CD4-positive, alpha-beta T cell treated with Interleukin-2 at 100 ng/mL for 4 hours (primary cell): ENCODE measurements at places on chromosomes 1 and 21.
A peak's percentile ranks its signal among the peaks of the same experiment; 100 is the strongest.

GRCh38 chr1:54716299-54717047 lies 812 bp downstream of the TTC4 start:
- DNase-seq, result no peak

GRCh38 chr1:218537122-218537913 lies 192.2 kb downstream of the TGFB2 start:
- no peak for DNase-seq

DNA sequence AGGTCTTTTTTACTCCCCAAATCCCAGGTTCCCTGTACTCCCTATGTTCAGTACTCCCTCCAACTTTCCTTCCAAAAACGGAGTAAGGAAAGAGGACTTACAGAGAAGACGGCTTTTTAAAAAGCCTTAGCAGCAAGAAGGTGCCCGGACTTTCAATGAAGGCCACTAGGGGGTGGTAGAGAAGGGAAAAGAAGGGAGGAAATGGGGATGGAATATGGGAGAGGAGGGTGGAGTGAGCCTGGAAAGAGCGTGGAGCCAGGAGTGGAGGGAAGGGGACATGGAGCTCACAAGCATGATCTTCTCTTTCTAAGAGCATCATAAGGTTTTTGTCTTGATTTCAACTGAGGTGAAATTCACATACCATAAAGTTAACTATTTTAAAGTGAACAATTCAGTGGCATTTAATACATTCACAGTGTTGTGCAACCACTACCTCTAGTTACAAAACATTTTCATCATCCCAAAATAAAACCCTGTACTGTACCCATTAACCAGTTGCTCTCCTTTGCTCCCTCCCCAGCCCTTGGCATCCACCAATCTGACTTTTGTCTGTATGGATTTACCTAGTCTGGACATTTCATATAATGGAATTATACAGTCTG lies 129.9 kb downstream of the ZNF281 start:
- peak; percentile 38 for DNase-seq

- no peak for DNase-seq
These were observed 424.6 kb upstream of the PTBP2 start for GRCh38 chr1:96296991-96297390.

GRCh38 chr21:39159342-39160063 lies 23.7 kb downstream of the PSMG1 start:
- DNase-seq, result no peak

DNA sequence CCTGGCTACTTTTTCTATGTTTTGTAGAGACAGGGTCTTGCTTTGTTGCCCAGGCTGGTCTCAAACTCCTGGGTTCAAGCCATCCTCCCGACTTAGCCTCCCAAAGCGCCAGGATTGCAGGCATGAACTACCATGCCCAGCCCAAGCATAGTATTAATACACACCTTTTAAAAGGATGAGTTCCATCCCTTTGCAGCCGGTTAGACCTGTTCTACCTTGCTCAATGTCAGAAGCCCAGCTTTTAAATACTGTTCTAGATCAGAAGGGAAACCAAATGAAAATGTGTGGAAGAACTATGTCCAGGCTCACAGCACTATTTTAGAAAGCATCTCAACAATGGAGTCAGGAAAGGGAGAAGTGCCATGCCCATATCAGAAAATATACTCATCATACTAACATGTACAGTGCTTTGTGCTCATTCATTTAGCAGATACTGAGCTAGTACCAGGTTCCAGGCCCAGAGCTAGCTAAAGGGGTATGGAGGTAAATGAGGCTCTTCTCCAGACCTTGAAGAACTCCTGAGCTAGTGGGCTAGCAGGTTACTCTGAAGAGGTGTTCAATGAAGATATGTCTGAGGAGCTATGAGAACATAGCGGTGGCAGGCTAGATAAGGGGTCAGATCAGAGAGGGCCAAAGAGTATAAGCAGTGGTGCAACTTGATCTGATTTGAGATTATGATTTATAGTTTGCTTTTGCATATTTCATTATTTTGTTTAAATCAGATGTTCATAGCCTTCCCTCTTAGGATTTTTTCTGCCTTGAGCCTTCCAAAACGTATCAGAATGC lies 78.2 kb downstream of the RNF220 start:
- no peak for DNase-seq

- no peak for DNase-seq
These were observed 17.2 kb downstream of the KCNJ15 start for GRCh38 chr21:38273745-38274542.

DNA sequence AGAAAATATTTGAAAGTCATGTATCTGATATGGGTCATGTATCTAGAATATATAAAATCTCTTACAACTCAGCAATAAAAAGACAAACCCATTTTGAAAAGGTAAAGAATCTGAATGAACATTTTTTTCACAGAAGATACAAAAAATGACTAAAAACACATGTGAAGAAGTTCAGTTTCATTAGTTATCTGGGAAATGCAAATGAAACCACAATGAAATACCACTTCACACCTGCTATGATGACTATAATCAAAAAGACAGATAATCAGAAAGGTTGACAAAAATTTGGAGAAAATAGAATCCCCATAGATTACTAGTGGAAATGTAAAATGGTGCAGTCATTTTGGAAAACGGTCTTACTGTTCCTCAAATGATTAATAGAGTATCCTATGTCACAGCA lies 631.0 kb downstream of the MRPL39 start:
- DNase-seq, result no peak

DNA sequence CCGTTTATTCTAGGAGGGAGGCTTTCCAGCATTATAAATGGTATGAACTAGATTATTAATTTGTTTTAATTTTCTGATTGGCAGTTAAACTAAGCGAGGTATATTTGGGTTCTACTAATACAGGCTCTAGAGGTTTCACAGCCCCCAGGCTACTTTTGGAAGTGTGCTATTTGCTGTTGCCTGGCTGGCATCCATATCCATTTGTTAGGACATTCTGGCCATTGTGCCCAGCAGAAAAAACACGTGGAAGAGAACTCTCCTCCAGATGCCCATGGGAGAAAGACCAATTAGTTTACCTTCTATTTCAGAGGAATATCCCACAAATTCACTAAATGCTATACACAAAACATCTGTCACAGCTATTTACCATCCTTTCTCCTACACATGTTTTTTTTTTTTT lies 29.3 kb downstream of the MACO1 start:
- DNase-seq, result no peak

DNA sequence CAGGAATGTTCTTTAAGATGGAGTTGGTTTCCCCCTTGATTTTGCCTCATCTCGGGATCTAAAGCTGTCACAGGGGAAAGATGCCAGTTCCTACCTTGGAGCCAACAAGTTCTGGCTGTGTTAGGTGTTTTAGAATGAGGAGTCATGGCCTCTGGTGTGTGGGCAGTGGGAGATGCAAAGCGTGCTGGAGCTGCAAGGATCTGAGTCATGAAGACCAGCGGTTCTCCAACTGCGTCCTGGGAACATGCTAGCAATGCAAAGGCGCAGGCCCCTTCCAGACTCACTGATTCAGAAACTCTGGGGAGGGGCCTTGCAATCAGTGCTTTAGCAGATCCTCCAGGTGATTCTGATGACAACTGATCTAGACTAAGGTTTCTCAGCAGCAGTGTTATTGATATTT lies 109.1 kb downstream of the UCK2 start:
- DNase-seq, result no peak

DNA sequence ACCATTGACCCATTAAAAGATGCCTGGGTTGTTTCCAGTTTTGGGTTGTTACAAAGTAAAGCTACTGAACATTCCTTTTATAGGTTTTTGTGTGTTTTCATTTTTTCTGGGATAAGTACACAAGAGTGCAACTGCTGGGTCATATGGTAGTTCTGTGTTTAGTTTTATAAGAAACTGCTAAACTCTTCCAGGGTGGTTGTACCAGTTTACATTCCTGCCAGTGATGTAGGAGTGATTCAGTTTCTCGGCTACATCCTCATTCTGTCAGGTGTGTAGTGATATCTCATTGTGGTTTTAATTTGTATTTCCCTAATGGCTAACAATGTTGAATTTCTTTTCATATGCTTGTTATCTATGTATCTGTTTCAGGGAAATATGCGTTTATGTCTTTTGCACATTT lies 58.5 kb upstream of the DNAJC6 start:
- DNase-seq, result no peak

DNA sequence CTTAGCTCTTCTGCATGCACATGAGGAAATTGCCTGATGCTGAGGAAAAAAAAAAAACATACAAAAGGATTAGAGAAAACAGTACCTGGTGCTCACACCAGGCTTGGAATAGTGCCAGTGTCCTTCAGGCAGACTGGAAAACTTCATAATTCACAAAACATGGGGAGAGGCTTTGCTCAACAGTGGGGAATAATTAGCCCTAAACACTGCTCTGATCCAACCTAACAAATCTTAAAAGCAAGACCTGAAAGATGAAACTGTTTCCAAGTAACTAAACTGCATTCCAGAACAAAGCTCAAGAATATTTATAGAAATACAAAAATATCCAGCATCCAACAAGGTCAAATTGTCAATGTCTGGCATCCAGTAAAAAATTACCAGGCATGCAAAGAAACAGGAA lies 124.8 kb downstream of the AK5 start:
- no peak for DNase-seq

GRCh38 chr1:15701784-15702183 lies 17.7 kb downstream of the PLEKHM2 start:
- DNase-seq, result no peak

GRCh38 chr21:15084668-15085067 lies 19.9 kb upstream of the NRIP1 start:
- DNase-seq, result no peak

- DNase-seq, result no peak
These were observed 79.6 kb upstream of the SLFNL1 start for GRCh38 chr1:41101076-41101475.

DNA sequence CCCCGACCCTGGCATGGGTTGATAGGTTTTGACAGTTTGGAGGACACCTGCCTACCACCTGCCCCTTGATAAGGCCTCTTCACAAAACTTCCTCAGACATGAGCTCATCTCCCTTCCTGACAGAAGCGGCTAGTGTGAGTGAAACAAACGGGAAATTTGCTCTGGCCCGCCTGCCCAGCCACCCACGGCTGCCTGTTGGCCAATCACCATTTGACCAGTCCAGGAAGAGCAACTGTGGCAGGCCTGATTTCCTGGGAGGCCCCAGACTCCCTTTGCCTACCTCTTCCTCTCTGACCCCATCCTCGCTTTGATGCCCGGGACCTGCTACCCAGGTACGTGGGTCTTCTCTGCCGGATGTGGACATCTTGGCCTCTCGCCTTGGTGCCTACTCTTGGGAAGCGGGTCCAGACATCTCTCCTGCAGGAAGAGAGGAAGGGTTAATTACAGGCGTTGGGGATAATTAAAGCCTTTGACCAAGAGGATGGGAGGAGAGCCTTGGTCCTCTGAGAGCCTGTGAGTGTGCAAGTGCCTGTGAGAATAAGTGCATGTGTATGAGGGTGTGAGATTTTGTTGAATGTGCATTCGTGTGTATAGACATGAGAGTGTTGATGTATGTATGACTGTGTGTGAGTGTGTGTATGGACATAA lies 1.1 kb upstream of the EPHA2 start:
- DNase-seq, result no peak

DNA sequence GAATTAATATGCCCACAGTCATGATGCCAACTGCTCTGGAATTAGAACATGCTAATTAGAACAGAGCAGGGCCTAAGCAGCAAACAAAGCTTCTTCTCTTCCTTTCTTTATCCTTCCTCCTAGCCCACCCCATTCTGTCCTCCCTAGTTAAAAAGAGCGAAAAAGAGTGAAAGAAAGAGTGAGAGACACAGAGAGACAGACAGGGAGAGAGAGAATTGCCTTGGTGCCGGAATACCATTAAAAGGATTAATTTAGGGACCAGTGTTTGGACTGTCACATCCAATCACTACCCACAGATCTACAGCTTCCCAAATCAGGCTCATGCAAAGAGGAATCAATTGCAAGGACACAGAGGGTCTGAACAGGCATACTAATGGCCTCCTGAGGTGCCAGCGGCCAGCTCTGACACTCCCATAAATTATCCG lies 7.0 kb downstream of the ERI3 start:
- no peak for DNase-seq

- DNase-seq, result no peak
These were observed 497 bp downstream of the FBXO44 start for GRCh38 chr1:11654939-11655808.

DNA sequence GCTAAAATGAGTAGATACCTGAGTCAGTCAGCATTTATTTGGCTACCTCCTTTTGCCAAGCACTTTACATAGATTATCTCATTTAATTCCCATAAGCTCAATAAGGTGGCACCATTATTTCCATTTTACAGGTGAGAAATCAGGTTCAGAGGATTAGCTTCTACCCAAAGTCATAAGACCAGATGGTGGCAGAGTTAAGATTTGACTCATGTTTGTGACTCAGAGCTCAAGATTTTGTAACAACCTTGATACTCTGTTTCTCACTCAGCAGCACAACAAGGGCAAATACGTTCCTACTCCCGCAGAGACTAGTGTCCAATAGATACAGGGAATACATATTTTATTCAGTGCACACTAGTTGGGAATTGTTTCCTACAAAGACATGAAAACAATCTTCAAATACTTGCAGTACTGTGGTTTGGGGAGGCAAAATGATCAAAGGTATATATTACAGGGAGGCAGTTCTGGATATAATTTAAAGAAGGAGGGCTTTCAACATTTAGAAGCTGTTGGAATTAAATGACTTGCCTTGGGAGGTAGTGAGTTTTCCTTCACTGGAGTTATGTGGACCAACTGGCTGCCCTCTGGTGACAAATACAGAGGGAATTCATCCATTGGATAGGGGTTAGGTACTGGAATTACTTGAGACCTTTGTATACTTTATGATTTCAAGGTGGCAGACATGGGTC lies 3.6 kb downstream of the LEPR start:
- DNase-seq, result peak; percentile 23

DNA sequence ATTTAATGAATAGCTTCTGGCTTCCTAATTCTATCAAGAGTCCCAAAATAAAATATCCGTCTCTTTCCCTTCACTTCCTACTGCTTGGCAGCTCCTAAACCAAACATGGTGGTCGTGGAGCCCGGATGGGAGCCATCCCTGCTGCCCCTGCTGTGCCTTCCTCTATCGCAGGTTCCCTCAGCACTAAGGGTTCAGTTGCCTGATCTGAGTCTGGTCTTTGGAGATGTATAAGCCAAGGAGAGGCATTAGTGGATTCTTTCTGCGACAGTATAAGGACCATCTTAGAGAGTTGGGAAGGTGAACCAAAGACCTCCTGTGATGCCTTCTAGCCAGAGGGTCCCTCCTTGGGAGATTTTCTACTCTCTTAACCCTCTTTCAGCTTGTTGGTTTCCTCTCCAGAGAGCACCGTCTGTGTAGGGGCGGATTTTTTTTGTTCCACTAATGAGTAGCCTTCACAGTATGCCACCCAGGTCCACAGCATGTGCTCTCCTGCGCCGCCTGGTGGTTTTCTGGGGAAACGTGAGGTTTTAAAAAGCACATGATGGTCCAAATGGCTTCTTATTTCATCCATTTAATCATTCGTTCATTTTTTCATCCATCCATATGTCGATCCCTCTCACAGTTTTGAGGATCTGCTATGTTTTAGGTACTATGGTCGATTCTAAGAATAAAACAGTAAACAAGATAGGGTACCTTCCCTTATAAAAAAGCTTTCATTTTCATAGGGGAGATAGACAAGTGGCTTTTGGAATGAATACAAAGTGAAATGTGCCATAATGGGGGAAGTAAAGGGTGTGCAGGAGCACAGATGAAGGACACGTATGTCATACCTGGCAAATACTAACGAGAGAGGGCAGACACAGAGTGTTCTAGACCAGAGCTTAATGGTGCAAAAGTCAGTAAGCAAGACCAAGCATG lies 71.0 kb downstream of the NFASC start:
- peak; percentile 35 for DNase-seq

- no peak for DNase-seq
These were observed 131.0 kb upstream of the RUNX1 start for GRCh38 chr21:35179990-35180540.
